ENCODE measurements at places on chromosomes 7 and 10.

- no peak for DNase-seq
Observed at GRCh38 chr7:95508780-95509179, 23.0 kb downstream of the ASB4 start.

- no peak for DNase-seq
Observed at GRCh38 chr7:103150192-103150591, 1.3 kb upstream of the NAPEPLD start.

- no peak for DNase-seq
Observed at GRCh38 chr7:137731436-137731835, 115.3 kb downstream of the DGKI start.

DNA sequence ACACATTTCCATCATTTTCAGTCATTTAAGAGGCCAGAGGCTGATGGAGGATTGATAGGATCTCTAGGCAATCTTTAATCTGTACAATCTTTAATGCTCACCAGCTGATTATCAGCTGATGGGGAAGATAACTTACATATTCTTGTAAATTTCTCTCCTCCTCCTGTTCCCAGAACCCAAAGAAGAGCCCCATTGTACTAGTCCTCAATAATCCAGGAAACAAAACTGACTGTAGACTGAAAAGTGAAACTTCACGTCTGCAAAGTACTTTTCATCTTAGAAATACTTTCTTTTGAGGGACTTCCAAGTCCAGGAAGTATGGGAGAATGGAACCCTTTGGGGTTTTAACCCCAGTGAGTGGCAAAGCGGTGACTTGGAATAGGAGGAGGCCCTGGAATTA, 283.3 kb downstream of the FRMD4A start:
- no peak for DNase-seq

- no peak for DNase-seq
Observed at GRCh38 chr10:77756319-77757232, 119.0 kb upstream of the KCNMA1 start.

DNA sequence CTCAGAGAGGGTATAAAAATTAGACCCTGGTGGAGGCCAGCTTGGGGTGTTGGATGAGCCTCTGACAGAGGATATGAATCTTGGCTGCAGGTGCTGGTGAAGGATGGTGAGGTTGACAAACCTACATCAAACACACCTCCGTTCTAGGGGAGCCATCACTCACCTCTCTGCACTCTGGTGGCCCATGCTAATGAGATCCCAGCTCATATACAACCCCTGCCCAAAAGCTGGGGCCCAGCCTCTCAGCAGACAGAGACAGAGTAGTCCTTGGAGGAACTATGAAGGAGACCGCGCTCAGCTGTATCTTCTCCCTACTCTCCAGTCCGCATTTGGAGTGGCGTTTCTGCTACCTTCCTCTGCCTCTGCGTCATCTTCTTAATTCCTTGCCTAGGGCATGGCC, 83.1 kb upstream of the SORCS3 start:
- DNase-seq = no peak

- DNase-seq = no peak
Observed at GRCh38 chr7:118844748-118845147, 620.2 kb downstream of the ANKRD7 start.

DNA sequence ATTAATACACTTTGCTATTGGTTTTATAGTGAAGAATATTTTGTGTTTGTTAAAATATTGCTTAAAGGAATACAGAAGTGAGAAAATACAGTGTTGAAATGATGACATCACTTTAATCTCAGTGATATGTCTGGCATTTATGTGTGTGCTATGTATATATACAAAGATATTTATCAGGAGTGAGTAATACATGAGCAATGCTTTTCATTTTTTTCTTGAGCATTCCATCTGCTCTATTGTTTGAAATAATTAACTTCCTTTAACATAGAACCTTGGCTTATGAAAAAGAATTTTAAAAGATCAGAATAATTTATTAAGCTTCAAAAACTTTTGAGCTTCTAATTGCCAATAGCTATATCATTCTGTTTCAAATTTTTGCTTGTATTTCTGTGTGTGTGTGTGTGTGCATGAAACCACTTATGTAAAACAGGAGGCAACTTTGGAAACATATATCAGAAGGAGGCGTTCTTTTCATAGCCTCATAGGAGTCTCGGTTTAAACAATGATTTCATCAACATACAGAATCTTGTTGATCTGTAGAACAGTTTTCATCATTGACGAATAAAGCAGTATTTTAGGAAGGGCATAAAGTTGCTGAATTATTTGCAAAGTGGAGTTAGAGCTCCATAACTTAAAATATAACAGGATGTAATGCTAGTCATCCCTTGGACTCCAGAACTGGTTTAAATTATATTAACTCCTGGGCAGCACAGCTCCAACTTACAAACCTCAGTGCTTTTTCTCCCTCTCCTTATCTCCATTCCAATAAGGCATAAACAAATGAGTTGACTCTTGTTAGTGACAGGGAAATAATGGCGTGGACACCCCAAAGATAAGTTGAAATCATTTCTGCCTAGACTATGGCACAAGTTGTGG, 228.4 kb upstream of the DGKB start:
- DNase-seq = no peak

DNA sequence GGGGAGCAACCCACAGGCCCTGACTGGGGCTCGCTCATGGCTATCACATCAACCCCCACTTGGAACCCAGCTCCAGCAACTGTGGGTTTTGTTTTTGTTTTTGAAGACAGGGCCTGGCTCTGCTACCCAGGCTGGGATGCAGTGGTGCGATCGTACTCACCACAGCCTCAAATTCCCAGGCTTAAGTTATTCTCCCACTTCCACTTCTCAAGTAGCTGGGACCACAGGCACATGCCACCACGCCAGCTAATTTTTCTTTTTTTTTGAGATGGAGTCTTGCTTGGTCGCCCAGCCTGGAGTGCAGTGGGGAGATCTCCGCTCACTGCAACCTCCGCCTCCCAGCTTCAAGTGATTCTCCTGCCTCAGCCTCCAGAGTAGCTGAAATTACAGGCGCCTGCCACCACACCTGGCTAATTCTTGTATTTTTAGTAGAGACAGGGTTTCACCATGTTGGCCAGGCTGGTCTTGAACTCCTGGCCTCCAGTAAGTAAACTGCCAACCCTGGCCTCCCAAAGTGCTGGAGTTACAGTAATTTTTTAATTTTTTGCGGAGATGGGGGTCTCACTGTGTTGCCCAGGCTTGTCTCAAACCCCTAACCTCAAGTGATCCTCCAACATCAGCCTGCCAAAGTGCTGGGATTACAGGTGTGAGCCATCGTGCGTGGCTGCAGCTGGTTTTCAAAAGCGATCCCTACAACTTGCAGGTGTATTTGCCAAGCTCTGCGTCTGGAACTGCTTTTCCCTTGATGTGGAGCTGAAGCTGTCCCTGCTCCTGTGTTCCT, 228.7 kb downstream of the SKIDA1 start:
- no peak for DNase-seq

- DNase-seq = no peak
Observed at GRCh38 chr7:78510580-78511188, 712.1 kb downstream of the PHTF2 start.

DNA sequence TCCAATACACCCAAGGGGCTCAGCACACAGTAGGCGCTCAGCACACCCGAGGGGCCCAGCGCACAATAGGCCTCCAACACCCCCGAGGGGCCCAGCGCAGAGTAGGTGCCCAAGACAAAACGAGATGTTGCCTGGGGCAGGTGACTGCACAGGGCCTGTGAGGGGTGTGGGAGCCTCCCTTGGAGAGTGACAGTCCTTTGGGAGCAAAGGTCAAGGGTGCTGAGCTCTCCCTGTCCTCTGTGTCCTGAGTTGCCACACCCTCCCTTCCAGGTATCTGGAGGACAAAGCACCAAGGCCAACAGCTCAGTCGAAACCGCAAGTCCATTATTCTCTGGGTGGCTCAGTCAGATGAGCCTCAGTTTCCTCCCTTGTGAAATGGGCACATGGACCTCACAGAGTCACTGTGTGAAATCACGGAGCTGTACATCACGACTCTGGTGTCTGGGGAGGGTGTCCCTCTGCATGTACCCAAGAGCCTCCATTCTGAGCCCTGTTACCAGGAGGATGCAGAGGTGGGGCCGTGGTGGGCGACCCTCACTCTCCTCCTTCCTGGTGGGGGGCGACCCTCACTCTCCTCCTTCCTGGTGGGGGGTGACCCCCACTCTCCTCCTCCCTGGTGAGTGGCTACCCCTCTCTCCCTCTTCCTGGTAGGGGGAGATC, 81.3 kb downstream of the FOXL3 start:
- no peak for DNase-seq

All from activated CD4-positive, alpha-beta T cell treated with anti-CD3 and anti-CD28 coated beads, Interleukin-2, amount 50 U/mL, for 24 hours (primary cell).